Cortex of kidney (tissue), 1 donor: ENCODE measurements at places on chromosomes 13 and 19.

GRCh38 chr13:78632996-78633395 lies 26.0 kb downstream of the OBI1 start:
- no peak for DNase-seq

GRCh38 chr19:39127812-39128515 lies 2.4 kb downstream of the PAK4 start:
- DNase-seq = no peak

DNA sequence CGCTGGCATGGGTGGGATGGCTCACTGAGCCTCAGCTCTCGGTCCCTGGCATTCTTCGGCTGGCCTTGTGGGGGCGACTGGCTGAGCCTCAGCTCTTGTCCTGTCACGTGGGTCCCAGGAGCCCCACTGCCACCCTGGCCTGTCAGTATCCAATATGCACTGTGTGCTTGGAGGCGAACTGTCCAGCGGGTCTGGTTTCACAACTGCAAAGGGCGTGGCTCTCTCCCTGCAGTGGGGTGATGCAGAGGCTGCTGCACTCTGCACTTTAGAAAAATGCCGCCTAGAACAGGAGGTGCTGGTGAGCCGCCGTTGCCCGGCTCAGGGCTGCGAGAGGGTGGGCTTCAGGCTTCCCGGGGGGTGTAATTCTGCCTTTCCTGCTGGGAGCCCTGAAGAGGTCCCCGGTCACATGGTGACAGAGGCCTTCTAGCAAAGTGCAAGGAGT lies 17.0 kb upstream of the TMEM255B start:
- no peak for DNase-seq

DNA sequence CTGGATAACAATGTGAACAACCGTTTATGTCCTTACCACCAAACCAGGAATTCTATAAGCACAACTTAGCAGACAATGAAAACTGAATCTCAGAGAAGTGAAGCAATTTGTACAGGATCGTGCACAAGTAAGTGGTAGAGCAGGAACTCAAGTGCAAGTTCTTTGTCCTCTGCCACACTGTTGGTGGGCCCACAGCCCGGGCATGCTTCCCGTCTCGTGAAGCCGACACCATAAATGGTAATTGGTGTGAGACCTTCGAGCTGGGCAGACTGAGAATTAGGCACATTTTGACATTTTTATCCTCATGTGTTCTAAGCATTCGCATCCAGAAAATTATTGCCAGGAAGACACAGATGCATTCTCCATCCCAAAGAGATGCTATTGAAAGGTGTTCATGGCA lies 27.9 kb upstream of the FLT1 start:
- DNase-seq = no peak

- DNase-seq = no peak
These were observed 52.8 kb downstream of the TNFSF13B start for GRCh38 chr13:108322206-108322824.

DNA sequence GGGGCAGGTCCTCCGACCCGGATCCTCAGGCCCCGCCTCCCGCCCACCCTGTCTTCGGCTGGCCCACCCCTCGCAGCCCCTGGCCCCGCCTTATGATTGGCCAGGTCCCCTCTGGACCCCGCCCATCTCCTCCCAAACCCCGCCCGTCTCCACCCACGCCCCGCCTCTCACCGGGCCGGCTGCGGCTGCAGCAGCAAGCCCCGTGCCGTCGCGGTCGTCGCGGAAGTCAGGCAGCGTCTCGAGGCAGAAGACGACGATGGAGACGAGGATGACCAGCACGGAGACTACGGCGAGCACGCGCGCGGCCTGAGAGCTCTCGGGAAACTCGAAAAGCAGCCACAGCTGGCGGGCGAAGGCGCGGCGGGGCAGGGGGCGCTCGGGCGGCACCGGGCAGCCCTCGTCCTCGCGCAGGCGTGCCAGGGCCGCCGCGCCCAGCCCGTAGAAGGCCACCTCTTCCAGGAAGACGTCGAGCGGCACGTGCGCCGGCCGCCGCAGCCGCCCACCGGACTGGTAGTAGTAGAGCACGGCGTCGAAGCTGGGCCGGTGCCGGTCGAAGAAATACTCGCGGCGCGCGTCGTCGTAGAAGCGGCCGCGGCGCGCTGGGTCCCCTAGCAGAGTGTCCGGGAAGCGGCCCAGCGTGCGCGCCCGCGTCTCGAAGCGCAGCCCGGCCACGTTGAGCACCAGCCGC lies 495 bp downstream of the KCNA7 start:
- no peak for DNase-seq

DNA sequence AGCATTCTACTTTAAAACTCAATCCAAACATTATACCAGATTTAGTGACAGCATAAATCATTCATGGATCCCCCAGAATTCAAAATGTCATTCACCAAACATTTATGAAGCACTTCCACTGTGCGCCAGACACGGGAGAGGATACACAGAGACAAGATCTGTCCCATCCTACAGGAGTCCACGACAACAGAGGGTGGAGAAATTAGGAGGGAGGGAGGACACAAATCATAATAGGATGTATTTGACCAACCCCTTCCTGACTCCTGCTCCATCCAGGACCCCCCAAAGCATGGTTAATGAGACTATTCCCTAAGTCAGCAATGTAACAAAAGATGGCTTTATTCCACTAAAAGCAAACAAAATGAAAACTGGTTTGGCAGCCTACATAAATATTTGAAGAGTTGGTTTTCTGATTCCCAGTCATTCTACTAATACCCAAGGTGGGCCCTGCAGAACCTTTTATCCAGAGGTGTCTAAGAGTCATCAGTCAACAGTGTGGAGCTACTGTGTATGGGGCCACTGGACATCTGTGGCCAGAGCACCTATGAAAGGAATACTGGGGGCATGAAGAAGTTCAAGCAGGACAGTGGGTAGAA lies 62.8 kb upstream of the DOCK9 start:
- DNase-seq = no peak

DNA sequence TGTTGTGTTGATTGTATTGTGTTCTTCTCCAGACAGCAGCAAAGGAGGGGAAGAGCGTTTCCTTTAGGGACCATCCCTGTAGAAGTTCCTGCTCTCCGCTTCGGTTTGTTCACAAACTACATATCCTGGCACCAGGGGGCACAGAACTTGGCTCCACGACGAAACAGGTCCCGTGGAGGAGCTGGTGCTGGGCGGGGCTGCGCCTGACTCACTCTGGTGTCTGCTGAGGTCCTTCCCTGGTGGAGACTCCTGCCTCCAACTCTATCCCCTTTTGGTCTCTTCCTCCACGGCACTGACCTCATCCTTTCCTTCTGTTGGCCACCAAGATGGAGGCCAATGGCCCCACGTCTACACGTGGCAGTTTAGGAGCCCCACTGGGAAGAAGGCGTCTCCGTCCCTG lies 14.7 kb downstream of the TMPRSS9 start:
- DNase-seq = no peak

- DNase-seq = no peak
These were observed 20.4 kb downstream of the MISP start for GRCh38 chr19:771332-771785.

- DNase-seq = no peak
These were observed 11.6 kb upstream of the HTR2A start for GRCh38 chr13:46908501-46908900.

DNA sequence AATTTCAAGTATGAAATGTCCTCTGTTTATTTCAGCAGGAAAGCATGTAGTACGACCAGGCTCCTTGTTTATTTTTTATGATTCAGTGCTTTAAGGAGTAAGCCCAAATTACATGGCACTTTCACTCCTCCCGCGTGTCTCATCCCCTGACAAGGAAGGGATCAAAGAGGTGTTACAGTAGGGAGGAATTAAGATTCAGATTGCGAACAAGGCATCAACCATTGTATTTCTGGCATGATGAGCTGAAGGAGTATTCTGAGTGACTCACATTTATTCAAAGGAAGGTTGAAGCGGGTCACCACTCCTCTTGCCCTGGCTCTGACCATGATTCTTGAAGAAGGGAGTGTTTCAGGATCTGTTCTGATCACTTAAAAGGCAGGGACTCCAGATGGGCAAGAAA lies 46.1 kb upstream of the CNMD start:
- DNase-seq = no peak

DNA sequence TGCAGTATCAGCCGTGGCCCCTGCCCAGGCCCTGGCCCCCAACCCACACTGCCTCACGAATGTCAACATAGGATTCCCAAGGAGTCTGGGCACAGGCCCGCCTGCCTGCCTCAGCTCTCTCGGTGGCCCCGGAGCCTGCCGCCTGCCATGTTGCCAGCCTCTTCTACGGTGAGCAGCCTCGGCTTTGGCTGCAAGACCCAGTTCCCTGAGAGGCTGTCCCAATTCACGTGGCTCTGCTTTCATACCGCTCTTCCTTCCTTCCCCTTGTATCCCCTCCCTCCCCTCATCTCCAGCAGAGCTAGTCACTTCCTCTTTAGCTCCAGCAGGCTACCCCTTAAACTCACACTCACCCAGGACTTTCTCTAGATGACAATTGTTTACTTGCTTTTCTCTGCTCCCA lies 42.7 kb downstream of the SERP2 start:
- DNase-seq = no peak

GRCh38 chr19:50657712-50658440 lies 8.6 kb downstream of the C19orf81 start:
- DNase-seq = no peak

- no peak for DNase-seq
These were observed 40.3 kb downstream of the ZNF787 start for GRCh38 chr19:56080669-56081401.

DNA sequence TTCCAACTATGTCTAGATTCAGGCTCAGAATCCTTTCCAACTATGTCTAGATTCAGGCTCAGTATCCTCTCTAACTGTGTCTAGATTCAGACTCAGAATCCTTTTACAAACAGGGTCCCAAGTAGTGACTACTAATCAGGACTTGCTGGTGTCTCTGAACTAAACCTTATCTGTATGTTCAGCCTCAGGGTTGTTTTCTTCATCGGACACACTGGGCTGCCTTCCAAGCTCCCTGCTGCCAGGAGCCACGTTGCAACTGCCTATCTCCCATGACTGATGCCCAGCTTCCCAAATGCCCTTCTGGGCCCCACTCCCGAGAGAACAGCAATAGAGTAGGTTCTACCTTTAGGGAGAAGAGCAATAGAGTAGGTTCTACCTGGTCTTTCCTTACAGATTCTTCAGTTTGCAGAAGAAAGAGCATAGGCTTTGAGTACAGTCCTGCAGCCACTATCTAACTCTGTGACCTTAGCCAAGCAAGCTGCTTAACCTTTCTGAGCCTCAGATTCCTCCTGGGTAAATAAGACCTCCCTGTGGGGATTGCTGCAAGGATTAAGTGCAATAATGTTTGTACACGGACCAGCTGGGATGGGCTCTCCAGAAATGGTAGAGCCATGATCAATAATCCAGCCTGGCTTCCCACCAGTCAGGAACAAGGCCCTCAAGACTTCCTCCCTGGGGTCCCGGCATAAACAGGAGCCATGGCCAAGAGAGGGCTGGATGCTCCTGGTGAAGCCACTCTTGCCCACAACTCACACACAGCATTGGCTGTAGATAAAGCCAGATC lies 61.5 kb downstream of the ZIC5 start:
- no peak for DNase-seq

DNA sequence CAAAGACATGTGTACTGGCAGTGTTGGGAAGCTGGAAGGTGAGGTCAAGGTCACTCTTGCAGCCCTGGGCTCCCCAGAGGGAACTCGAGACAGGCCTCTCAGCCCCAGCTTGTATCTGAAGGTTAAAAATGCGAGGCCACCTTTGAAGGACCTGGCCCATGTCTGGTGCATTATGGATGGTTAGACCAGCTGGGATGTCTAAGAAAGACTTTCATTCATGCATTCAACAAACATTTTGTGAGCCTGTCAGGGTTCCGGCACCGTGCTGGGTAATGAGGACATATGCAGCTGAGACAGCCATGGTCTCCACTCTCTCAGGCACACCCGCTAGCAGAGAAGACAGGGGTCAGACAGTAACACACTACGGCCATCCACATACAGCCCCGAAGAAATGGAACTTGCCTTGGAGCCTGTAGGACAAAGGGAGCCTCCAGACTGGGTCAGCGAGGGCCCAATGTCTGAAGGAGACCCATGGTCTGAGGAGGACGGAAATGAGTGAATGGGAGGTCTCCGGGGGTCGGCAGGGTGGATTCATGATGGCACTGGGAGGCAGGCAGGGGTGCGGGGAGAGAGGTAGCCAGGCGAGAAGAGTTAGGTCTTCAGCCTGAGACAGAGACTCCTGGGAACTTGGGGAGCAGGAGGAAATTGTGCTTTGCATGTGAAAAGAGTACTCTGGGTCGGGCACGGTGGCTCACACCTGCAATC lies 19.0 kb downstream of the VSTM2B start:
- no peak for DNase-seq

GRCh38 chr13:113317031-113317430 lies 20.0 kb downstream of the LAMP1 start:
- no peak for DNase-seq

GRCh38 chr19:11685676-11686650 lies 52.8 kb downstream of the ZNF823 start:
- no peak for DNase-seq

DNA sequence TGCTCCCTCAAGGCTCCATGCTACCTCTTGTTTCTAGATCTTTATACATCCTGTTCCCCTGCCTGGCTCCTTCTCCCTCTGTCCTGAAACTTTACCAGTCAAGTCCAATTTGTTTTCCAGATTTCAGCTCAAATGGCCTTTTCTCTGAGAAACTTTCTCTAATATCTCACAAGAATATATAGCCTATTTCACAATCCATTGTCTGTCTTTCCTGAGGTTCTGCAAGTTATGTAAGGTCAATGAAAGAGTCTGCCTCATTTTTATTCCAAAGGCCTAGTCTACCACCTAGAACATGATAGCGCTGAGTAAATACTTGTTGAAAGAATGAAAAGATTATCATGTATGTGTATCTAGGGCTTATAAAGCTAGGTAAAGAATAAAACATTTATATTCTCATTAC lies 348.8 kb downstream of the SPRY2 start:
- no peak for DNase-seq

- no peak for DNase-seq
These were observed 3.5 kb upstream of the CIRBP start for GRCh38 chr19:1265615-1266128.

- no peak for DNase-seq
These were observed 98.3 kb downstream of the SLC7A1 start for GRCh38 chr13:29497137-29497654.

DNA sequence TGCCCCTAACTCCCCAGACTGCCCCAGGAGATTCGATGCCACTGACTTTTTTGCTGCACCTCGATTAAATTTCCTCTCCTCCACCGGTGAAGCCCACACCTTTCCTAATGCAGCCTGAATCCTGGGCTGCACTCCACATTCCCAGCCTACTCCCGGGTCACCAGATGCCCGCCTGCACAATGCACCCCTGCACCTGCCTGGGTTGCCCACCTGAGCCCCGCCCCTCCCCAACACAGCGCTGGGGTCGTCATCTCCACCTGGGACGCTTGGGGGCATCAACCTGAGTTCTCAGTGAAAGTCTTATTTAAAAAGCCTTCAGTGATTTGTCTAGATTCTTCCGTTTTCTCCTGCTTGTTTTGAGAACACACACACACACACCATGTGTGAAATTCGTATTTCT lies 24.5 kb upstream of the DPP9 start:
- no peak for DNase-seq

DNA sequence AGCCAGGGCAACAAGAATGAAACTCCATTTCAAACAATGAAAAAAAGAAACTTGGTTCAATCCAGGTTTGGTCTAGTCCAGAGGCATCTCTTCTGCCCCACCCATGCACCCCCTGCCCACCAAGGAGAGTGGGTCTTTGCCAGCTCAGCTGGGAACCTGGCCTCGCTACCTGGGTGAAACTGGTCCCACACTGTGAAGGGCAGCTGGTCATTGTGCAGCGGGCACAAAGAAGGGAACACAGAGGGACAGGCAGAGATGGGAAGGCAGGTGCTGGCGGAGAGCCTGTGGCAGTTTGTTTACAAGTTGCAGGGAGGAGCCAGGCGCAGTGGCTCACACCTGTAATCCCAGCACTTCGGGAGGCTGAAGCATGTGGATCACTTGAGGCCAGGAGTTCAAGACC lies 50.2 kb downstream of the CPAMD8 start:
- no peak for DNase-seq

GRCh38 chr19:42368360-42368759 lies 21.7 kb downstream of the CNFN start:
- DNase-seq = no peak
